GM12865 (cell line): ENCODE measurements at places on chromosomes 1 and 21.

DNA sequence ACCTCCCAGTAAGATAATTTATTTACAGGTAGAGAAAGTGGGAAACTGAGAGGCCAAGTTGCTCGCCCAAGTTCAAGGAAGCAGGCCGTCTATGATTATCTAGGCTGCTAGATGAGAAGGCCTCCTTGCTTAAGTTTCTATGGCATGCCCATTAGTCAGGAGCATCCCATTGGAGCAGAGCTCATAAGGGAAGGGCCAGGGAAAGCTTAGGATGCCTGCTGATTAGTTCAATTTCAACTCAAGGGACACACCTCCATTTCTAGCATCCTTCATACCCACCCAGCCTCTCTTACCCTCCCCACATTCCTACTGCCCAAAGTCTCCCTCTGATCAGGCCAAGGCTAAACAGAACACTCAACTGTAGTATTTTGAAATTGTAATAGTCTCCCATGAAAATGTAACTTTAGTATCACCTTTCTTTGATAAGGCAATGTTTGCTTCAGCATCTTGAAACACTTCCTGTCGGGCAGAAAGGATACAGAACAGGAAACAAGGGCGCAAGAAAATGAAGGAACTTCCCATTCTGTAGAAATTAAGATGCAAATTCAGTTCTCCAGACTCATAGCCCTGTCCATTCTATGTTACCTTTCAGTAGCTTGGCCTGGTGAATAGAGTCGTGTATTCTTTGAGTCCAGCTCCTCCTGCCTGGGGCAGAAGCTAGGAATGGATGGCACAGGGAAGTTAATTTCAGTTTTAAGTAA, 46.3 kb upstream of the TARBP1 start:
- DNase-seq, result no peak

DNA sequence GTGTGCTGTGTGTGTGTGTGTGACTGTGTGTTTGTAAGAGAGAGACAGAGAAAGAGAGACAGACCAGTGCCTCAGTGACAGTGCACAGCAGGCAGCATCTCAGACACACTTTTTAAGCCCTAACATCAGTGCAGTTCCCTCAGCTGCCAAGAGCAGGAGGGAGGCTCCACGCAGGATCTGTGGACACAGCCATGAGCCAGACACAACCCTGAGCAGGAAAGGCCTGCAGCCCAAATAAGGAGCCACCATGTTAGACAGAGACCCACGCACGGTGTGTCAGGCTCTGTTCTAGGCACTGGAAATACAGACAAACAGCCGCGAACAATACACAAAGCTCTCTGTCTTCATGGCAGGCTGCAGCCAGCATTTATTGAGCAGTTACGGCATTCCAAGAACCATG, 445.5 kb downstream of the MATN1 start:
- no peak for DNase-seq

DNA sequence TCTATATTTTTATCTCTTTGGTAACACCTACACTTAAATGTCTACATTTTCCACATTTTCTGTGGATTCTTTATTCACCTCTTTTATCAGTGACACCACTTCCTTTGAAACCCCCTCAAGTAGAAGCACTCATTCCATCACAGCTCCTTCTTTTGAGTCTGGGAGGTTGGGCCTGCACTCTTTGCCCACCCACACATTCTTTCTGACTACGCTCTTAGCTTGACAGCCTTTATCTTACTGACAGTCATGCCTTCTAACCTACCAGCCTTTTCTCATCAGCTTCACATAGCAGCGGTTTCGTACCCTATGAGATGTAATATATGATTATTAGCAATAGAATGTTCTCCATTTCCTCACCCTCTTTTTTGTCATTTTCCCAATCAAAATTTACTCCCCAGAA, 151.9 kb downstream of the TNFSF18 start:
- no peak for DNase-seq

DNA sequence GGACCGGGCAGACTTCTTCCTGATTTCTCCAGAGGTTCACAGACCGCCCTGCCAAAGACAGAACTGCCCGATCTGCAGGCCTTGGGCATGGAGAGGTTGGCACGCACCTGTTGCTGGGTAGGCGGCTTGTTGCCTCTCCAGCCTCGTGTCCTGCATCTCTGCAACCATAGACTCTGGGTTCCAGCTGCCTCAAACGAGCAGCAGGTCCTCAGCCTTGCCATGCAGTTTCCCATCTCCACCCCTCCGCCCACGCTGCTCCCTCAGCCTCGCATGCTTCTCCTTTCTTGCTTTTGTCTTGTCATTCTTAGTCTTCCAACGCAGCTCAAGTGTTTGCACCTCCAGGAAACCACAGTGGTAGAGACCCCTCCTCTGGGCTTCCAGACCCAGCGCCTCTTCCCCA, 126.2 kb downstream of the LACTBL1 start:
- no peak for DNase-seq
